Activated naive CD8-positive, alpha-beta T cell treated with anti-CD3 and anti-CD28 coated beads for 36 hours (primary cell): ENCODE measurements at places on chromosomes 3 and 15. TPM values are rescaled to one million over a fixed set of nuclear protein-coding genes. Genes with fewer than 3 reads are reported as not detected.

The CLCN2 gene
- total RNA-seq: 5.0 TPM

The CELSR3 gene
- 18.6 TPM for total RNA-seq

The TMCO5A gene
- not detected for total RNA-seq

DNA sequence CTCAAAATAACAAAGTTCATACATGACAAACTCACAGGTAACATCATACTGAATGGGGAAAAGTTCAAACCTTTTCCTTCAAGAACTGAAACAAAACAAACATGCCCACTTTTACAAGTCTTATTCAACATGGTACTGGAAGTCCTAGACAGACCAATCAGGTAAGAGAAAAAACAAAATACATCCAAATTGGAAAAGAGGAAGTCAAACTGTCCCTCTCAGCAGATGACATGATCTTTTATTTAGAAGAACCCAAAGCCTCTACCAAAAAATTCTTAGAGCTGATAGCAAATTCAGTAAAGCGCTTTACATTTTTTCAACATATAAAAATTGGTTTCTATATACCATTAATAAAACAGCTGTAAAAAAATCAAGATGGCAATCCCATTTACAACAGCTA lies 219.4 kb downstream of the STAG1 start:
- DNase-seq: no peak
- peaks cover 4% of the 10 kb centered on the region for H3K4me1 ChIP-seq
- peaks cover 72% of the 10 kb centered on the region for H3K36me3 ChIP-seq

DNA sequence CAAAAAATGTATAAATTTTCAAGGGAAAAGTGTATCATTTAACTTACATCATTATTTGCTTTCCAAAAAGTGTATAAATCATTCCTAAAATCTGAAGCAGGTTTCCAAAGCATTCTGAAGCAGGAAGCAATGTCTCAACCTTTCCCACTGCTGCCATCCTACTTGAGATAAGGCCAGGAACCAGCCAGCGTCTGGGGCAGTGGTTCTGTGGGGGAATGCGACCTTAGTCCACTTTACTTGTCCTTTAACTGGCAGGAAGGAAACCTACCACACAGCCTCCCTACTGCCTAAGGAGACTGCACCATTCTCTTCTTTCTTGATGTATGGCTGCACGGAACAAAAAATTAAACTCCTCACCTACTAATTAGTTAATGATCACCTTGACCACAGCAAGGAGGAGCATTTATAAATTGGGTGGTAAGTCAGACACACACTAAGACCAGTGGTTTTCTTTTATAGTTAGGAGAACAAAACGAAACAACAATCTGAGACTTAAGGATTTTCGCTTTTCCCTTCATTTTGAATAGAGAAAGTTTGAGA lies 3.7 kb downstream of the SORD start:
- peaks cover 31% of the 10 kb centered on the region for H3K36me3 ChIP-seq
- DNase-seq: no peak
- H3K27ac ChIP-seq: no peak overlapping the region
- no peaks in the 10 kb centered on the region for H3K27me3 ChIP-seq
- H3K4me1 ChIP-seq: peaks cover 35% of the 10 kb centered on the region

GRCh38 chr3:5162102-5162501 lies 25.4 kb upstream of the EDEM1 start:
- no peaks in the 10 kb centered on the region for H3K27me3 ChIP-seq
- no peak for DNase-seq
- H3K4me3 ChIP-seq: no peak overlapping the region
- peaks cover 56% of the 10 kb centered on the region for H3K4me1 ChIP-seq
- peaks cover 18% of the 10 kb centered on the region for H3K36me3 ChIP-seq
- no peak overlapping the region for H3K27ac ChIP-seq

- H3K4me3 ChIP-seq: no peak overlapping the region
- DNase-seq: no peak
- peaks cover 16% of the 10 kb centered on the region for H3K4me1 ChIP-seq
- no peaks in the 10 kb centered on the region for H3K27me3 ChIP-seq
- peaks cover 3% of the 10 kb centered on the region for H3K36me3 ChIP-seq
These were observed 328.5 kb upstream of the TLE3 start for GRCh38 chr15:70426096-70426821.

DNA sequence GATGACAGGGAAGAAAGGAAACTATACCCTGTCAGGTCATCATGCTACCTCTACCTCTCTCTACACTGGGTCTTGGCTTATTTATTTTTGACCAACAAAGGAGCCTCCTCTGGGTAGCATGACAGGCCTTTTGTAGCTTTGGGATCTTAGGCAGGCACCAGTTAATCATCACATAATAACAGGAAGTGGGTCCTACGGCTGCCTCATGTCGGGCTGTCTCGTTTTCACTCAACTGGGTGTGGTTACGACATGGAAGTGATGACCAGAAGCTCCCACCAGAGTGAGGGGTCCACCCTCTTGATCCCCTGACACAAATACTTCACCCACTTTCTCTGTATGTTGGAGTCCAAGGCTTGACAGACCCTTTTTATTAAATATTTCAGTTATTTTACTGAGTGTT lies 105.3 kb downstream of the CD47 start:
- H3K4me1 ChIP-seq: peaks cover 22% of the 10 kb centered on the region
- peak; percentile 51 for DNase-seq
- H3K27me3 ChIP-seq: no peaks in the 10 kb centered on the region

- H3K4me1 ChIP-seq: peaks cover 2% of the 10 kb centered on the region
- H3K27ac ChIP-seq: no peak overlapping the region
- peaks cover 1% of the 10 kb centered on the region for H3K36me3 ChIP-seq
- H3K4me3 ChIP-seq: no peak overlapping the region
- peaks cover 10% of the 10 kb centered on the region for H3K27me3 ChIP-seq
These were observed 4.3 kb upstream of the ALPK3 start for GRCh38 chr15:84812842-84813241.
